RWPE1 (cell line): ENCODE measurements at places on chromosomes 12 and 14.

DNA sequence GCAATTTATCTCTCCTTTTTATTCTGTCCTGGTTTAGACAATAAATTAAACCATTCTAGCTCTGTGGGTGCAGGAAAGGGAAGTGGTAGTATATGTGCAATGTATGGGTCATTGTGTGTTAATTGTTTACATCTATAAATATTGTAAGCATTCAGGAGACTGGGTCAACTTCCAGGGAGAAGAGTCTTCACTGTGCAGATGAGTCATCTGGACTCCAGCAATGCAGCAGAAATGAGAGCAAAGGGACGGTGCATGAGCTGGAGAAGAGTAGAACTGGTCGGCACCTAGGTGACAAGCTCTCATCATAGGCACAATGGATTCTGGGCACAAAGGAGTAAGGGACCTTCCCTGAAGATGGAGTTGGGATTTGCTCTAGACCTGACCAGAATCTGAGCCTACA is 211.1 kb upstream of the DAAM1 start:
- DNase-seq = no peak

DNA sequence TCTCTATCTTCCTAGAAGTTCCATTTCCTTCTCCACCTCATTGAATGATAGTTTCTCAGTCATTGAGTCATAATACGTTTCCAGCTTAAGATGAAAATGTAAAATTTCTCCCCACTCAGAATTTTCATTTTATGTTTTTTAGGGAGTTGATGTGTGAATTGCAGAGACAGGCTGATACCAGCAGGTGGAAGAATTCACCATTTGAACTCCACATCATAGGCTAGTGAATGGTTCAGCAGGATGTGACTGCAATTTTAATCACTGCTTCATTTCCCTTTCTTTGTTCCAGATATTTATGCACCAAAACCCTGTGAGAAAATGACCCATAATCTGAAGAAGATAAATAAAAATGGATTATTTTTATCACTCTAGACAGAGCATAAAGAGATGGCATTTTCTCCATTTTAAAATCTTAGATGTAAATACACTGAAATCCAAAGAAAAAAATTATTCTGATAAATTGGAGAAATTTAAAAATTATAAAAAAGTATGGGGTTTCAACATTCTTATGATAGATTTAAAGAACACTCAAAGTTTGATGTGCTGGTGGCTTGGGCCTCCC is 10.6 kb upstream of the PYGL start:
- peak; percentile 59 for DNase-seq

DNA sequence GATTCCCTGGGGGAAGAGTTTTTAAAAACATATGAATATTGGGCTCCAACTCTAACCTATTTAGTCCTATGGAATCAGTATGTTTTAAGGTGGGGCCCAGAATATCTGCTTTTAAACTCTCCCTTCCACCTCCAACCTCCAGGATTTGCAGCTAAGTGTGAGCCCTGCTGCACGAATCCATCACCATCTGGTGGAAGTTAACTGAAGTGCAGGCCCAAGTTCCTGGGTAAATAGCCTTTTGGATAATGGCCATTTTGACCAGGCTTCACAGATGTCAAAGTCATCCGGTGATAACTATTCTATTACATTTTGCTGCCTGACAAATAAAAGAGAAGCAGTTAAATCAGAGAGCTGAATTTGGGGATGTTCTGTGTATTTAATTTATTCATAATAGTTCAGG is 58.1 kb upstream of the RMST start:
- DNase-seq = peak; percentile 48

DNA sequence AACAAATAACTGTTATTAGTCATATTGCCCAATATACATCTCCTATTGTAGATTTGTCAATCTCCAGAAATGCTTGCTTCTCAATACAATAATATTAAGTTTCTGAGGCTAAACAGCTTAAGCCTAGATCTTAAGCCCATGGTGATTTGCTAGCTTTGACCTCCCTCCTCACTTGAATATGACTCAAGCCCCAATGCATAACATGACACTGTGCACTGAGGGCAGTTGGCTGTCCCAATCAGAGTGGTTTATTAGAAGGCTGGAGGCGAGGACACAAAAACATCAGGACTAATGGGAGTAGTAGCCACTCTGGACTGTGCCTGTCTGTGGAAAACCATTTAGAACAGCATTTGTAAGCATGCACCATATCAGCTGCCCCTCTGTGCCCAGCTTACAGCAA is 81.1 kb upstream of the GTF2A1 start:
- no peak for DNase-seq

DNA sequence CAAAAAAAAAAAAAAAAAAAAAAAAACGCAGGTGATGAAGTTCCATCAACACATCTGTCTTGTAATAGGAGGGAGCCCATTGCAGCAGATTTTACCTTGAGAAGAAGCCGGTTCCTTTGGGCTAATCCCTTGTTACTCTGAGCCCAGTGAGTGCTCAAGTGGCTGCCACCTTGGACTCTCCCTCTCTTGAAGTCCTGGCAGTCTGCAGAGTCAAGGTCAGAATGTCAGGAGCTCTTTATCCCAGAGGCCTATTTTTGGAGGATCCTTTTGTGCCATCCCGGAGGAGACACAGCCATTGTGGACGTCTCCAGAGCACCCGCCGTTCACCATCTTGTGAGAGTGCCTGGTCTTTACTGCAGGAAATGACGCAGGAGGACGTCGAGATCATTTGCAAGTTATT is 344.2 kb upstream of the FKBP4 start:
- no peak for DNase-seq

DNA sequence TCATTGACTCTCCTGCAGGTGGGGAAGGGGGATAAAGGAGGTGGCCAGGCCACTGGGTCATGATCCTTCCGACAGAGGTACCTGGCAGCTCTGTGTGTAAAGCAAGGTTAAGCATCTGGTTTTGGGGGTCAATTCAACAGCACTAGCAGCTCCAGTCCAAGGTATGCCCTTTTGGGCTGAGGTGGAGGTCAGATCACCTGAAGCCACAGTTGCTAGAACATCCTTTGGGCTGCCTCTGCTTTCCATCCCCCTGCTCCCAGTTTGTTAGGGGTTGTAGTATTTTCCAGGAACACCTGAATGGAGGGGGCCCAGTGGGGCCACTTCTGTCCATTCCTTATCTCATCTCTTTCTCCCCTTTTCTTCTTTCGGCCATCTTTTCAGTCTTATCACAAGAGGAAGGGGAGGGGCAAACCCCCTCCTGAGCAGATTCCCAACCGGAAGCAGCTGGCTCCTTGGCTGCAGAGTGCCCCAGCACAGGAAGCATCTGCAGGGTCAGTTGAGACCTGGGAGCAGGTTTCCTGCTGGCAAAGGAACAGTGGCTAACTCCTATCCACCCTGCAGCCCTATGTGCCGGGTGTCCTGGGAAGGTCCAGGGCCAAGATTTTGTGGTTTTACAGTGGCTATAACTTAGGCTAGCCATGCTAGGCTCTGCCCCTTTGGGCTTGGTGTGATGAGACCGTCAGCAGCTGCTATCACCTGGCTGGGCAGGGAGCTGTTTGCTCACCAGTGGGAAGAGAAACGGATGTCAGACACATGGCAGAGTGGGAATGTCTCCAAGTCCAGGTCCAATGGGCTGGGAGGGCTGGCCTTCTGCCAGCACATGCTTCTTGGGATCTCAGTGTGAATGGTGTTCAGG is 40.2 kb downstream of the SH2B3 start:
- no peak for DNase-seq

DNA sequence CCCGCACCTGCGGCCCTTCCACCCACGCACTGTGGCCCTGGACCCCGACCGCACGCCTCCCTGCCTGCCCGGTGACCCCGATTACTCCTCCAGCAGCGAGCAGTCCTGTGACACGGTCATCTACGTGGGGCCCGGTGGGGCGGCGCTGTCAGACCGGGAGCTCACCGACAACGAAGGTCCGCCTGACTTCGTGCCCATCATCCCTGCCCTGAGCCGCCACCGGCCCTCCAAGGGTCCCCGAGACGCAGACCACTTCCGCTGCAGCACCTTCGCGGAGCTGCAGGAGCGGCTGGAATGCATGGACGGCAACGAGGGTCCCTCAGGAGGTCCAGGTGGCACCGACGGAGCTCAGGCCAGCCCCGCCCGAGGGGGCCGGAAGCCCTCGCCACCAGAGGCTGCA is 36.7 kb downstream of the KIF26A start:
- DNase-seq = no peak

GRCh38 chr14:62689733-62690132 is 355.5 kb downstream of the KCNH5 start:
- DNase-seq = no peak

DNA sequence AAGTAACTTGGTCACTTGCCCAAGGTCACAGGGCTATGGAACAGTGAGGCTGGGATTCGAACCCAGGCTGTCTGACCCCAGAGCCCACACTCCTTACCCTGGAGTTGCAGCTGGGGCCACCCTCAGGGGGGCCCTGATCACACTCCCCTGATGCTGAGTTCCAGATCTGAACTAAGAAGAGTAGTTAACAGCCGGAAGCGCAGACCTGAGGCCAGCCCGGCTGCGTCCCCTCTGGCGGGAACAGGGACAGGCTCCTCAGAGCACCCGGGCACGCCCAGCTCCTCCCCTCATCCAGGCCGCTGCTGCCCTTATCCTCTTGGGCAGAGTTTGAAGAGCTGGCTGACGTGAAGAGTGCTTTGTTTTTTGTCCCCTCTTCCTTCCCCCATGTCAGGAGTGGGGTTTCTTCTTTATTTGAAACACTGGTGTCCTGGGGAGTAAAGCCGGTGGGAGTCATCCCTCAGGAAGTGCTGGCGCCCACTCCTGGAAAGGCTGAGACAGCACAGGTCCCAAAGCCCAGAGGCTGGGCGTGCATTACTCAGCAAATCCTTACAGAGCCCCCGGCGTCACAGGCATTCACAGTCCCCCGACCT is 8.7 kb downstream of the PHB2 start:
- DNase-seq = peak; percentile 39

GRCh38 chr12:131159660-131160059 is 206.0 kb downstream of the ADGRD1 start:
- DNase-seq = no peak

DNA sequence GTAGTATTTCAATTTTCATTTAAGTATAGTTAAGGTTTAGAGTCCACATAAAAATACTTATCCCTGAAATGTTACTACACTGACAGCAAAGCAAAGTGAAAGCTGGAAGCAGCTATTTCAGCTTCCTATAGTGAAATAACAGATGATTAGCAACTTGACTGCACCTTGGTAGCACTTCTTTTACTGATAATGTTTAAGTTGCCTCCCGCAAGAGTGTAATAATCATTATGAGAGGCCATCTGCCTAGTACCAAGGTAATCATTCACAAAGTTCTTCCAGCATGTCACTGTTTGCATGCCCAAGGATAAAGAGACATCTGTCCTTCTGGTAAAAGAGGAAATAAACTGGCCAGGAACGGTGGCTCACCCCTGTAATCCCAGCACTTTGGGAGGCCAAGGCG is 69.8 kb downstream of the LIN7A start:
- DNase-seq = no peak

- DNase-seq = no peak
Measured at GRCh38 chr14:74062809-74063150, 21.5 kb downstream of the ALDH6A1 start.

DNA sequence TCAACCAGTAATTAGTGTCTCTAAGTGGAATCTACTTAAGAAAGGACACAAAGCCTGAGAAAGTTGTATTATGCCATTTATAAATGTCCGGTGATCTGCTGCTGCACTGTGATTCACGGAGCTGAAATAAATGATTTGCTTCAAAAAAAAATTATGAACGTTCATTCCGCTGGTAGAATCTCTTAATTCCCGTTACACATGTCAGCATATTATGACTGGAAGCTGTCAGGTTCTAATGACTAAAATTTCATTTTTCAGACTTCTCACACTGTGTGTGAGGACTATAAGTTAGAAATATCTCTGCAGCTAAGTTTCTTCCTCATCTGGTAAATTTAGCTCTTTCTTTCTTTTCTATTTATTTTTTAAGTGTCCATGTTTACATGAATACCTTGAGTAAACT is 647.1 kb downstream of the VRK1 start:
- DNase-seq = no peak

- DNase-seq = peak; percentile 68
Measured at GRCh38 chr12:69987579-69988091, 162.6 kb downstream of the MYRFL start.

GRCh38 chr12:79934281-79935020 is 446 bp downstream of the PPP1R12A start:
- peak; percentile 24 for DNase-seq

DNA sequence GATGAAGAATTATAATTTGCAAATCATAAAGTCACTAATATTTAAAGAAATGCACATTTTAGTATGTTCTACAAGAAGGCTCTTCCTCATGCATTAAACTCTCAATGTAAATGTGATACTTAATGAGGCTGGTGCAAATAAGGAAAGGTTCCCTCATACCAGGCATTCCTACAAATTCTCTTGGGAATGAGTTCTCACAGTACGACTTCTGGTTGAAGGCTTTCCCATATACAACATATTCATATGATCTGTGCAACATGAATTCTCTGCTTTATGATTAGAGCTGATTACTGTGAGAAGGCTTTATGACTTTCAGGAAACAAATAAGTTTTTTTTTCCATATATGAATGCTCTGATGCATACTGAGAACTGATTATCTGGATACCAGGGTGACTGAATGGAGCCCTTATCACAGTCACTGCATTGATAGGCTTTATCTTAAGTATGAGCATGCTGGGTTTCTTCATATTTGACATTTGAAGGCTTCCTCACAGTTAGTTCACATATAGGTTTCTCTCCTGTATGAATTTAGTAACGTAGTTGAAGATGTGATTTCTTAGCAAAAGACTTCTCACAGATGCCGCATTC is 293.9 kb downstream of the RAD51B start:
- DNase-seq = no peak

- DNase-seq = peak; percentile 2
Measured at GRCh38 chr14:29536886-29537511, 390.6 kb downstream of the PRKD1 start.

- no peak for DNase-seq
Measured at GRCh38 chr14:61568572-61569011, 126.7 kb upstream of the HIF1A start.

DNA sequence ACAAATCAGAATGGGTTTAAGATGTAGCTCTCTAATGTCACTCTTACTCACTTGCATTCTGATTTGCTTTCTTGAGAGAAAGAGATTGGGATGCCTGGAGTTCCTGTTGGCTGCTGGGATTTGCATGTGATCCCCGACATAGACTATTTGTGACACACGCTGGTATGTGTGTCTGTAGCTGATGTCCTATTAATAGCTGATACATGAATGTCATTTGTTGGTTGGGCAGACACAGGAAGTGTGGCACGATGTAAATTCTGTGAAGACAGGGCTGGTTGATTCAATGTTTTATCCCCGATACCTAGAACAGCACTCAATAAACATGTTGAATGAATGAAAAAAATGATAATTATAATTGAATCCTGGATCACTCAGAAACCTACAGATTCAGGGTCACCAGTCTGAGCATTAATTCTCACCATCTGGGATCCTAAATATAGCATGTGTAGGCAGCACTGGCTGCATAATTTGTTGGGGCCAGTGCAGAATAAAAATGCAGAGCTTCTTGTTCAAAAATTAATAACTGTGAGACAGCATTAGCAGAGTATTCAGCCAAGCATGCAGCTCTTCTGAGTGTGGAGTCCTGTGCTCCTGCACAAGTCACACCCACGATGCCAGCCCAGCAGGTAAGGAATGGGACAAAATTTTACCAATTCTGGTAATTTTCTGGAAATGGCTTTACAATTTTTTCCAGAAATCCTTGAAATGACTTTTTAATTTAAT is 35.5 kb upstream of the SOCS2 start:
- DNase-seq = no peak
